Erythroblast (primary cell): ENCODE measurements at places on chromosomes 12 and 14.

DNA sequence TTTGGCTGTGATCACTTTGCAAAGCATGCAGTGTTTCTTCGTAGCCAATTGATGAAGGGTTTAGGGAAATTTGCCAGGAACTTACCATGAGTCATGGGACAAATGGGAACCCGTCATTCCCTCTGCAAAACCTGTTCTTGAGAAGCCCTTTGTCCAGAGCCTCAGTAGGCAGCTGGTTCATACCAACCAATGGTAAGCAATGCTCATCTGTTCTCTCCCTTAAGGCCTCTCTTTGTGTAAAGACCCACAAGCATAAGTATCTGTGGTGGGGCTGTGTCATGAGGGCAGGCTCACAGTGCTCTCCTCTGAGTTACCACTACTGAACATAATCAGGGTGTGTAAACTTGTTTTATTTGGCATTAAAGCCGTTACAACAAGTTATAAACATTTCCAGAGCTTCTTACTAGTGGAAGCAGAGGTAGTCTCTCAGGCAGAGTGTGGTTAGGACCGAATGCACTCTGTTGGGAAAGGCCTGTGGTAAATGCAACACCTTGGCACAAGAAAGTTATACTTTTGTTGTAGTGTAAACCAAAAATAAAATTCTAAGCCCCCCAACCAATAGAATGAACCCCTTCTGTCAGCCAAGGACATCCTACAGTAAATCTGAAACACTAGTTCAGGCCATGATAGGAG is 119.8 kb downstream of the SINHCAF start:
- DNase-seq, result no peak

GRCh38 chr14:66507181-66507721 is 696 bp upstream of the GPHN start:
- DNase-seq, result no peak

- DNase-seq, result no peak
Observed at GRCh38 chr12:14264316-14264715, 101.2 kb upstream of the ATF7IP start.

DNA sequence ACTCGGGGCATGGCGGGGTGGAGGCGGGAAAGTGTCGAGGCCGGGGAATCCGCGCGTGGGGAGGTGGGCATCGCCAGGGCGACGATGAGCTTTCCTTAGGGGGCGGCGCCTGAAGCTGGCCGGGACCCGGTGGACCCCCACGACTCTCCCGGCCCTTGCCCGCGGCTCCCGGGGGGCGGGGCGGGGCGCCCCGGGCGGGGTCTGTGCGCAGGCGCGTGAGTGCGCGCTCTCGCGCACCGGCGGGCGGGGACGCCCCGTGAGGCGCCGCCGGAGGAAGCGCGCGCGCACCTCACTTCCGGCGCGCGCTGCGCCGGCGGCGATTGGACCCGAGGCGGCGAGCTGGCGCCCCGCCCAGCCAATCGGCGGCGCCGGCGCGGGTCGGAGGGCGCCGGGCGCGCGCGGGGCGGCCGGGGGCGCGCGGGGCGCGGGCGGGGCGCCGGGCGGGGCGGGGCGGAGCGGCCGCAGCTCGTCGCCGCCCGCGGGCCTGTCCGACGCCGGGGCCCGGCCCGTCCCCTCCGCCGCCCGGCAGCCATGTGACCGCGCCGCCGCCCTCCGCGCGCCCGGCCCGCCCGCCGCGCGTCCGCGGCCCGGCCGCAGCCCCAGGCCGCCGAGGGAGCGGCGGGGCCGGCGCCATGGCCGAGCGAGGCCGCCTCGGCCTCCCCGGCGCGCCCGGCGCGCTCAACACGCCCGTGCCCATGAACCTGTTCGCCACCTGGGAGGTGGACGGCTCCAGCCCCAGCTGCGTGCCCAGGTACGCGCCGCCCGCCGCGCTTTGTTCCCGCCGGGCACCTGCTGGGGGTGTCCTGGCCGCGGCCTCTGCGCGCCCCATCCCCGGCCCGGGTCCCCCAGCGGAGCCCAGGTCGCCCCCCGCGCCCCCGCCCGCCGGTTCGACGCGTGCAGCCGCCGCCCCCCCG is at the start of gene PACS2:
Gene PACS2 (plus strand): TSS at position 462 of the 914 bp plus-strand sequence. CDS start 171 bp downstream, at position 633.
- DNase-seq, result peak; percentile 95

DNA sequence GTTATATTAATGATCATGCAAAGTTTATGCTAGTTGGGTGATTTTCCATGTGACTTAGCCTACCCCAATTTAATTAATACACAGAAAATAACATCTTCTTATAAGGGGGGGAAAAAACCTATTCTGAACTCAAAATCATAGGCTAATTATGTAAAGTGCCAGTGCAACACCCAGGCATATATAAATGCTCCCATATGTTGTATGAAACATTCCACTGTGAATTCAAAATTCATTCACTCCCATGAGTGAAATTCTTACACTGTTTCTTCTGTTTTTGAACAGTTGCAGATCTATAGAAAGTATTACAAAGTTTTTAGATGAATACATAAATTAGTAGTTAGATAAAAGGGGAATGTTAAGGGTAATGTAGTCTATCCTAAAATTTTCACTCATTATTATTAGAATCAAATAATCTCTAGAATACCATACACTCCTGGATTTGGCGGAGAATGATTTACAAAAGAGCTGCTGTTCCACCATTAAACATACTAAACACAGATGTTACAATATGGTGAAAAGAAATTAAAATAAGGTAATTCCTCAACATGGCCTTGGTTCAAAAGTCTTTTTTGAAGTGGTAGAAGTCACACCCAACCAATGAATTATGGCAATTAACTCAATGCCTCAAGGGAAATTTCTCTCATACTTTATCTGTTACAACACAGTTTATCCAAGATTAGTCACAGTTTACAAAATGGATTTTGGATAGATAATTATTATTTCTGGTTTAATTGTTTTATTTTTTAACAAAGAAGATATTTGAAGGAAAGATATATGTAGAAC is 454.1 kb upstream of the FLRT2 start:
- no peak for DNase-seq

DNA sequence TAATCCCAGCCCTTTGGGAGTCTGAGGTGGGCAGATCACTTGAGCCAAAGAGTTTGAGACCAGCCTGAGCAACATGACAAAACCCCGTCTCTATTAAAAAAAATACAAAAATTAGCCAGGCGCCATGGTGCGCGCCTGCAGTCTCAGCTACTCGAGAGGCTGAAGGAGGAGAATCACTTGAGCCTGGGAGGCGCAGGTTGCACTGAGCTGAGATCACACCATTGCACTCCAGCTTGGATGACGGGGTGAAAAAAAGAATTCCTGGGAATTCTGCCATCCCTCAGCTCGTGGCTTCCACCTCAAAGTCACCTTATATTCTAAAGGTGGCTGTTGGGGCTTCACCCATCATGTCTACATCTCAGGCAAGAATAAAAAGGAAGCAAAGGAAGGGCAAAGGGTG is 12.9 kb downstream of the BCL2L14 start:
- no peak for DNase-seq

DNA sequence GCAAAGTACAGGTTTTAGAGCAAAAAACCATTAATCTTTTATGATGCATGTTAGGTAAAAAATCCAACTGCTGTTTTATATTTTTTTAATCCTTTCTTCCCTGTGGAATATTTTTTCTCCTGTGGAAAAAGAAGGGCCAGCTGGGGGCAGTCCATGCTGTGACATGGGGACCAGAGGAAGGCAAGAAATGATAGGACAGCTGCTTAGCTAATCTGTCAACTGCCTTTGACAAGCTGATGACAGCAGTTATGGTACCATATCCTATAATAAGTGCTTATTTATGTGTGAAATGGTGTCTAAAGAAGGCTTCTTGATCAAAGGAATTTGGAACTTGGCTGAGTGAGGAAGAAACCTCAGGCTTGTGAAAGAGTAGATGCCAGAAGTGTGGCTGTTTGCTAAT is 452.4 kb upstream of the NOVA1 start:
- no peak for DNase-seq

GRCh38 chr12:128536810-128537209 is 269.8 kb downstream of the TMEM132C start:
- DNase-seq, result no peak
